ENCODE measurements at places on chromosomes 3 and 15. TPM values are rescaled to one million over a fixed set of nuclear protein-coding genes. Genes with fewer than 3 reads are reported as not detected.

Gene SPRED1
- 6.7 TPM for total RNA-seq

Gene GPR149
- total RNA-seq, result not detected

Gene KCNH8
- total RNA-seq, result 0.05 TPM

Gene CNTN6
- not detected for total RNA-seq

Gene RPP25
- total RNA-seq, result 2.3 TPM

Gene SPTBN5
- 0.14 TPM for total RNA-seq

Gene CLDN18
- not detected for total RNA-seq

Gene LRRIQ4
- 0.09 TPM for total RNA-seq

Gene TLR9
- not detected for total RNA-seq

Gene KLHL40
- not detected for total RNA-seq

Gene HDGFL3
- 1.1 TPM for total RNA-seq

Gene MORC1
- total RNA-seq, result 0.33 TPM

Gene GNAT1
- total RNA-seq, result 0.08 TPM

Gene CAMK2N2
- total RNA-seq, result not detected

- peak; percentile 38 for DNase-seq
These were observed 692 bp downstream of the UBE2E2 start for GRCh38 chr3:23203708-23204330.

DNA sequence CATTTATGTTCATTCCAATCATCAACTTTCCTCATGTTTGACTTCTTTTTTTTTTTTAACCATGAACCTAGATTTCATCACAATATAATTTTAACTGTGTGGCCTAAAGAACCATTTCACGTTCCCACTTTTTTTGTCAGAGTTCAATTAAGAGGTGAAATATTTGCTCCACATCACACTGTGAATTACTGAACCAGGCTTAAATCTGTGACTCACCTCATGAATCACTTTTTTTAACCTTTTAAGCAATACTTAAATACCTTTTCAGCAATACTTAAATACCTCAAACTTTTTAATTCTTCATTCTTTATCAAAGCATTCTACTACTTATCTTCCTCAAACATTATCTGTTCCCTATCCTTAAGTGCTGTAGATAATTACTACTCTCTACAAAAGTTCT is 137.6 kb downstream of the SI start:
- DNase-seq, result no peak

- no peak for DNase-seq
These were observed 27.3 kb downstream of the STARD5 start for GRCh38 chr15:81296673-81297072.

DNA sequence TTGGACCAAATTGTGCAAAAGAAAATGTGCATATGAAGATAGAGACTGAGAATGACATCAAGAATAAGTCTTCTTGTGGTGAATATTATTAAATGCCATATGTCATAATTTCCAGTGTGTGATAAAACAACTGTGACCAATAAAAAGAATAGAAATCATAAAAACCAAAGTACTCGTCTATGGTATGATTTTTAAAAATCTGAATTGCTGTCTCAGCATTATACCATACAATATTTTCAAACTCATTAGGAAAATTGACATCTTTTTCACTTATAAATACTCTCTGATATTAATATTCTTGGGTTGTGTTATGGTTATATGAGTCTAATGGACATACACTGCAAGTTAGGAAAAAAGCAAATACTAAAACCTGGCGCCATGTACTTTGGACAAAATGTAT is 279.4 kb downstream of the ROBO1 start:
- DNase-seq, result no peak

DNA sequence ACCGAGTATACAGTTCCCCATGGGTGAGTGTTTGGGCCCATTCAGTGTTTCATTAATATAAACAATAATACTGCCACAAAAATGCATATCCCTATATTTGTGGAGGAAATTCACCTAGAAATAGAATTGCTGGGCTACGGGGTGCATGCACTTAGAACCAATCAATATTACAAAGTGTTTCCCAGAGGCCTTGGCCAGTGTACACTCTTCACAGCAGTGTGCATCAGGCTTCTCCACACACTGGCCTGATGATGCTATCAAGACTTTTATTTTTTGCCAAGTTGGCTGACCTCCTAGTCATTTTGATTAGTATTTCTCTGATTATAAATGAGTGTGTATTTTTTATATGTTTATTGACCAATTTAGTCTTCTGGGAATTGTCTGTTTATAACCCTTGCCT is 323.7 kb downstream of the EPHB1 start:
- DNase-seq, result no peak

DNA sequence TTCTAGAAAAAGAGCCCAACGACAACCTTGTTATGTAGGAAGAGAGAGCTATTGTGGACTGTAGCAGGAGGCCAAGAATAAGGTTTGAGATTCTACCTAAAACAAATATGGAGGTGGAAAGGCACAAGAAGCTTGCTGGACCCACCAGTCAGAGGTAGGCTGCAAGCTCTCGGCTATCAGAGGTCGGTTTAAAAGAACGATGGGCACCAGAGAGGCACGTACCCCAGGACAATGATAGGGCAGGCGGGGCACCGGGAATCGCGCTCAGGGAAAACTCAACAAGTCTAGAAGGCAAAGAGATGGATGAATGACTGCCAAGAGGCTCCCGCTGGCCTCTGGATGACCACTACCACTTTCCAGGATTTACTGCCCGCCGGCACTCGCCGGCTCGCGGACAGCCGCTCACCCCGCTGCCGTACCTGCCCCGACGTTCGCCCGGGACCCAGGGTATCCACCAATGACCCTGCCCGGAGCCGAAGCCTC is 1.1 kb downstream of the HDGFL3 start:
- no peak for DNase-seq

DNA sequence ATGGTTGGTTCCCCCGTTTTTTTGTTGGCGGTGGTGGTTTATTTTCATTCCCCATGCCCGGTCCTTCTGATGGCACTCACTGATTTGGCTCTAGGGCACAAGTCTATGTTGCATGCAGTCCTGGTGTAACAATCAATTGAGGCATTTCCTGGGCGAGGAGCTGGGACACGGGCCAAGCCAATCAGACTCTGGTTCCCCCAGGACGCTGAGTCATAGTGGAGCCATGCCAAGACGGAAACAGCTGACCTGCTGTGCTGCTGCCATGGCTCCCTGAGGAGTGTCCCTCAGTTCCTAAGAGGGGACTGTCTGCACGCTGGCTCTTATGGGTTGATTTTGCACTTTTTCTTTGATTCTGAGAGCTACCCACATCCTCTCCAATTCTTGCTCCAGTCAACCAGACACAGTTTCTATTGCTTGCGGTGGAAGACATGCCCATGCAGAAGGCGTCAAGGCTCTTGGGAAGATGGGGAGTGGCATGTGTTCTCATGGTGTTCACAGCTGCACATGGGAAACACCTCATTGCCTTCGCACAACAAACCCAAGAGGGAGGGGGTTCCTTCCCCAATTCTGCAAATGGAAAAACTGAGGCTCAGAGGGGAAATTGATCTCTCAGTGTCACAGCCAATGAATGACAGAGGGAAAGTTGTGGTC is 28.3 kb upstream of the ALDH1L1 start:
- DNase-seq, result no peak

- no peak for DNase-seq
These were observed 290.5 kb upstream of the GADL1 start for GRCh38 chr3:31185062-31185357.

DNA sequence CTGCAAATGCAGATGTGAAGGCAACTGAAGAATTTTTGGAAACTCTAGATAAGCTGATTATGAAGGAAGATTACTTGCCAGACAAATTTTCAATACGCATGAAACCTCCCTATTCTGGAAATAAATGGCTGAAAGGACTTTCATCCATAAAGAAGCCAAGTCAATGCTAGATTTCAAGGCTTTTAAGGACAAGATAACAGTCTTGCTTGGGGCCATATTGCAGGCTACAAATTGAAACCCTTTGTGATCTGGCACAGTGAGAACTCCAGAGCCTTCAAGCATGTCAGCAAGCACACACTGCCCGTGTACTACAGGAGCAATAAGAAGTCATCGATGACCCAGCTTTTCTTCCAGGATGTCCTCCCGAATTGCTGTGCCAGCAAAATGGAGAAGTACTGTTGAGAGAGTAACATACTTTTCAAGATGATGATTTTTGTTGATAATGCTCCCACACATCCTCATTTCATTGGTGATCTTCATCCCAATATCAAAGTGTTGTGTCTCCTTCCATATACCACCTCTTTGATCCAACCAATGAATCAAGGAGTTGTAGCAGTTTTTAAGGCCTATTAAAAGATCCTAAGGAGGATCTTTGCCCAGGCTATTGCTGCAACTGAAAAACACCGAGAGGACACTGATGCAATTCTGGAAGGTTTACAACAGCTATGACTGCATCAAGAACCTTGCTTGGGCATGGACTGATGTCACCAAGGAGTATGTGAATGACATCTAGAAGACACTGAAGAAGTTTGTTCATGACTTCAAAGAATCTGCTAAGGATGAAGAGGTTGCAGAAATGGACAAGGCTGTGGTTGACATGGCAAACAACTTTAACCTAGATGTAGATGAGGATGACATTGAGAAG is 20.3 kb downstream of the CALML4 start:
- DNase-seq, result no peak

GRCh38 chr3:132231633-132232032 is 85.6 kb upstream of the ACP3 start:
- DNase-seq, result no peak

DNA sequence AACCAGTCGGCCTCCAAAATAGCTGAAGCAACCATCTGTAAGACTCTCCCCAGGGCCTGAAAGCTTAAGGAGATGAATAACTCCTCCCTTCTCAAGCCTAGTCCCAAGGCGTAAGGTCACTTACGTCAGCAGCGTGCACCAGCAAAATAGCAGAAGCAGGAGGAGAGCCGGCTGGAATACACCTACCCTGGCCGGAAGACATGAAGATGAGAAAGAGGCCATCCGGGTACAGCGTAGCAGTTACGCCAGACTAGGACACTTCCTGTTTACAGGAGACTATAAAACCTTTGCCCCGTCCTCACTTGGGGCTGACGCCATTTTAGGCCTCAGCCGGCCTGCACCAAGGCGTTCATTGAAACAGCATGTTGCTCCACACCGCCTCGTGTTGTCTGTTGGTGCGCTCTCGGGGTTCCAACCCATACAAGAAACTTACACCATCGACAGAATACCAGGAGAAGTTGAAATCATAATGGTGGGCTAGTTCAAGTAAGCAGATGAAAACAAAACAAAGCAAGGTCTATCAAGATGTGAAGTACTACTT is 2.5 kb downstream of the CFAP92 start:
- no peak for DNase-seq

- DNase-seq, result no peak
These were observed 17.7 kb downstream of the MCCC1 start for GRCh38 chr3:183081459-183082183.

- DNase-seq, result no peak
These were observed 78.7 kb downstream of the ITPR1 start for GRCh38 chr3:4571690-4572334.

- no peak for DNase-seq
These were observed 17.6 kb downstream of the BHLHE40 start for GRCh38 chr3:4996771-4997291.

GRCh38 chr3:121836064-121836463 is 1.1 kb downstream of the EAF2 start:
- DNase-seq, result no peak

DNA sequence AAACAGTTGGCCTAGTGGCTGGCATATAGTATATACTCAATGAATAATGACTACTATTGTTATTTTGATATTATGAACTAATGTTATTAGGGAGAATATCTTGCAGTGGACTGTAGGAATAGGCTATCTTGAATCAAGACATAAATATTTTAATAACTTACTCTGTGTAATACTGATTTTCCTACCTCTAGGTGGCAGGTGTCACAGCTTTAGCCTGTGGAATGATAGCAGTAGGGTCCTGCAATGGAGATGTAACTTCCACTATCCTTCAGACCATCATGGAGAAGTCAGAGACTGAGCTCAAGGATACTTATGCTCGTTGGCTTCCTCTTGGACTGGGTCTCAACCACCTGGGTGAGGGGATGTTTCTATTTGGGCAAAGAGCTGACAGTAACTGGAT is 6.5 kb downstream of the PSMD2 start:
- DNase-seq, result no peak

- no peak for DNase-seq
These were observed 9.2 kb upstream of the TGFBR2 start for GRCh38 chr3:30597131-30597768.

DNA sequence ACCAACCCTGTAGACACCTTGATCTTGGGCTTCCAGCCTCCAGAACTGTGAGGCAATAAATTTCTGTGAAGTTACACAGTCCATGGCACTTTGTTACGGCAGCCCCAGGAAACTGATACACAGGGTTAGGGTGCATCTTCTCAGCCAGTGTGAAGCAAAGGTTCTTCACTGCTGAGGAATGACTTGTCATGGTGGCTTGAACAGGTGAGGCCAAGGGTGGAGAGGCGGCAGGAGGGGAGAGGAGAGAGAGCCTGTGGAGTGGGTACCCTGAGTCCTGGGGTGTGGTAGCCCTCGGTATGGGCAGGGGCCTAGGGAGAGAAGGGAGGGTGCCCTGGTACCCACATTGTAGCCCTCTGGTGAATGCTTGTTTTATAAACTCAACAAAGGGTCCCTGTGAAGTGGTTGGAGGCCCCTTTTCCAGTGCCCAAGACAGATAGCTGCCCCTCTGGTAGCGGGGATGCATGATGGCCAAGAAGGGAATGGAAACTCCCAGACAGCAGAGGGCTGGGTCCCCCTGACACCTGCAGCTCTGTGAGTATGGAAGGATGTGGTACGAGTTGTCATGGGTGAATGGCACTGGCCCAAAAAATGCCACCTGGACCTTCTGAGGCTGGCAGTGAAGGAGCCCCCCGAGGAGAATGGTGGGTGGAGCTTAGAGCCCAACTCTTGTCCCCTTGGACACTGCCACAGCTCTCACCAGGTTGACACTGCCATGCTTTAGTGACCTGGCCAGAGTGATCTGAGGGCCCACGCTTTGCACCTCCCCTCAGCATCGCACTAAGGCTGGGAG is 49.6 kb downstream of the SPSB4 start:
- no peak for DNase-seq

- no peak for DNase-seq
These were observed 96.7 kb upstream of the KCNMB2 start for GRCh38 chr3:178439504-178439903.

DNA sequence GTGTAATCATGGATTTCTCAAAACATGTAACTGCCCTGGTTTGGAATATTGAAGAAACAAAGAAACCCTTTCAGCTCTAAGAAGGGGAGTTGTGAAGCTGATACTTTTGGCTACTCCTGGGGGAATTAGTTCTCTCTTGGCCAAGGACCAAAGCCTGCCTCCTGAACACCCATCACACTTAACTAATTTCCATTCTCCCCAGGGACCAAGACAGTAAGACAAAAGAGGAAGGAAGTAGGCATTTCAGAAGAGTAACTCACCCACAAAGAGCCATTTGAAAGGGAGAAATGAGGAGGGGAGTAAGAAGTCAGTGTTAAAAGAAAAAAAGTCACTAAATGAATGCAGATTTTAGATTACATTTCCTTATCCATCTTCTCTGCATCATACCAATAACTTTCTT is 328.0 kb upstream of the SOX2 start:
- no peak for DNase-seq

- DNase-seq, result no peak
These were observed 10.7 kb downstream of the IGF1R start for GRCh38 chr15:98658831-98659699.

- DNase-seq, result no peak
These were observed 222.1 kb downstream of the FOXP1 start for GRCh38 chr3:71361334-71361890.

Data from liver (tissue), 10 donors.